ENCODE measurements at places on chromosomes 2 and 18.

GRCh38 chr2:72919414-72920317, 2.3 kb downstream of the EMX1 start:
- no peak for DNase-seq

GRCh38 chr2:197251163-197251562, 59.4 kb downstream of the ANKRD44 start:
- no peak for DNase-seq

GRCh38 chr18:62904396-62905285, 189.3 kb downstream of the PHLPP1 start:
- no peak for DNase-seq

DNA sequence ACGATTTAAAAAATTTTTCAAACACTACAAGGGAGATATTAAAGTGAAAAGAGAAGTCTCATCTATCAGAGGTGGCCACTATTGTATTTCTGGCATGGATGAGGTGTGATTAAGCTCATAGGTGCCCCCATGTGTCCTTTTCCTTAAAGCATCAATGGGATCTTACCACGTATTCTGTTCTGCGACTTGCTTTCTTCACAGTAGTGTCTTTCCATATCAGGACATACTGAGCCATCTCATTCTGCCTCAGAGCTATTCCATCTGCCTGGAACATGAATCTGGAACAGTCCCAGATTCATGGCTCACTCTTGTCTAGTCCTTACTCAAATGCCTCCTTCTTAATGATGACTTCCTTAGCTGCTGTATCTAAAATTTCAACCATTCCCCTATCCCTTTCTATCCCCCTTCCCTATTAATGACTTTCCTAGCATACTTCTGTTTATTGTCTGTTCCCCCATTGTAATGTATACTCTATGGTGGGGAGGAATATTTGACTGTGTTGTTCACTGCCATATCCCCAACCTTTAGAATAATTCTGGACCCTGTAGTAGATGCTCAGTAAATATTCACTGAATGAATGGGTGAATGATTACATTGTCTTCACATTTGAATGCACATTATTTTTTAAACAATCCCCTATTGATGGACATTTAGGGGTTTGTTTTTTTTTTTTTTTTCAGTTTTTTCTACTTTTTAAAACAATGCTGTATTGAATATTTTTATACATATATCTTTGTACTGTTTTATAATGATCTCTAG, 11.1 kb downstream of the STAMBP start:
- DNase-seq, result no peak

DNA sequence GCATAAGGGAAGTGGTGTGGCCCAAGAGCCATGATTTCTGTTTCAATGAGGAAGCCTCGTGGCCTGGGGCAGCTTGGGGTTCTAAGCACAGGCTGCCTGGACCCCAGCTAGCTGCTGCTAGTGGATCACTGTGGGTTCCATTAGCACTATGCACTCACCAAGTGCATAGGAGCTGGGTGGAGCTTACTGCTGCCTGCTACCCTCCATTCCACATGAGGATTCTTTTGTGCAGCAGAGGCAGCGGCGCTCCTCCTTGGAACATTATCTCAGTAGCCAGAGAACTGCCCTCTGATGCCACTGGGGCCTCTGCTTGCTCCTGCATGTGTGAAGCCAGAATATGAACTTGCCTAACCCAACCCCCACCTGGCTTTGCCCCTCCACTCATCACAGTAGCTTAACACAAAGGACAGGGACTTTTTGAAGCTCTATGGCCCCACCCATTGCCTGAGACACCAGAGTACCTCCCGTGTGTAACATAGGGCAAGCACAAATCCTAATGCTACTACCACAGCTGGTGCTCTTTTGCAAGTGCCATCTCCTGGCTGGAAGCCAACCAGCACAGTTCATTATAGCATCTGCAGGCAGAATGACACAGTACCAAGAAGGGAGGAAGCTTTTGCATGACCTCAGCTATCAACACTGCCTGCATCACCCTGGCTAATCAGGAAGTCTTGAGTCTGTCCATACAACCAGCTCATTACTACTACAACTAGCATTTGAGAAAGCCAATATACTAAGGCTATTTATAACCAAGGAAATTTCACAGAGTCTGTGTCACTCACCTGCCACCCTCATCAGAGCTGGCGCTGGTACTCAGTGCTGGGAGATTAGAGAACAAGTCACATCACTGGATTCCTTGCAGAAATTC, 297.0 kb upstream of the GULP1 start:
- no peak for DNase-seq

DNA sequence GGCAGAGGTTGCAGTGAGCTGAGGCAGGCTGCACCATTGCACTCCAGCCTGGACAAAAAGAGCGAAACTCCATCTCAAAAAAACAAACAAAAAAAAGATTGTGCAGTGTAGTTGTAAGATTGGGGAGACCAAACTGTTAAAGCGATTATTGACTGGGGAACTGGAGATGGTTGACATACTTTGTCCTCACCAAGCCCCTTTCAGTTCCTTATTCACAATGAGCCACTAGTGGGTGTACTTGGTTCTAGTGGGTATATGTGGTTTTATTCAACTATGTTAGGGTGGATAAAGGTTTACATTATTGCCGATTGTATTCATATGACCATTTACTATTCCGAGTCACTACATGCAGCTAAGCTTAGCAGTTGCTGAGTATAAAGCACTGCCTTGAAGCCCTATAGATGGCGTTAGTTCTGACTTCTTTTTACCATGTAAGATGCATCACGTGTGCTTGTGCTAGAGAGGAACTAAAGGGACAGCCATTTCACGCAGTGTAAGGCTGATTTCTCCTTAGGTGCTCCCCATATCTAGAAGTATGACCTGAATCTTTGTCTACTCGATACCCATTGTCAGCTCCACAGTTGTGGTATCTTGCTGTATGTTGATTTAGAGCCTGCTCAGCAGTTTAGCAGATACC, 12.1 kb downstream of the EIF4E2 start:
- DNase-seq, result no peak

DNA sequence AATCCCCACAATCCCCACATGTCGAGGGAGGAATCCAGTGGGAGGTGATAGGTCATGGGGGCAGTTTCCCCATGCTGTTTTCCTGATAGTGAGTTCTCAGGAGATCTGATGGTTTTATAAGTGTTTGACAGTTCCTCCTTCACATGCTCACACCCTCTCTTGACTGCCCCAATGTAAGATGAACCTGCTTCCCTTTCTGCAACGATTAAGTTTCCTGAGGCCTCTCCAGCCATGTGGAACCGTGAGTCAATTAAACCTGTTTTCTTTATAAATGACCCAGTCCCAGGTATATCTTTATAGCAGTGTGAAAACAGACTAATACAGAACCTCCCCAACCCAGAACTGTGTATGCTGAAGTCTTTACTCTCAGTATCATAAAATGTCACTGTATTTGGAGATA, 289.5 kb upstream of the MMADHC start:
- DNase-seq, result no peak

- no peak for DNase-seq
Observed at GRCh38 chr2:53356291-53356905, 411.2 kb upstream of the CHAC2 start.

- no peak for DNase-seq
Observed at GRCh38 chr2:30656079-30656478, 151.2 kb downstream of the CAPN13 start.

DNA sequence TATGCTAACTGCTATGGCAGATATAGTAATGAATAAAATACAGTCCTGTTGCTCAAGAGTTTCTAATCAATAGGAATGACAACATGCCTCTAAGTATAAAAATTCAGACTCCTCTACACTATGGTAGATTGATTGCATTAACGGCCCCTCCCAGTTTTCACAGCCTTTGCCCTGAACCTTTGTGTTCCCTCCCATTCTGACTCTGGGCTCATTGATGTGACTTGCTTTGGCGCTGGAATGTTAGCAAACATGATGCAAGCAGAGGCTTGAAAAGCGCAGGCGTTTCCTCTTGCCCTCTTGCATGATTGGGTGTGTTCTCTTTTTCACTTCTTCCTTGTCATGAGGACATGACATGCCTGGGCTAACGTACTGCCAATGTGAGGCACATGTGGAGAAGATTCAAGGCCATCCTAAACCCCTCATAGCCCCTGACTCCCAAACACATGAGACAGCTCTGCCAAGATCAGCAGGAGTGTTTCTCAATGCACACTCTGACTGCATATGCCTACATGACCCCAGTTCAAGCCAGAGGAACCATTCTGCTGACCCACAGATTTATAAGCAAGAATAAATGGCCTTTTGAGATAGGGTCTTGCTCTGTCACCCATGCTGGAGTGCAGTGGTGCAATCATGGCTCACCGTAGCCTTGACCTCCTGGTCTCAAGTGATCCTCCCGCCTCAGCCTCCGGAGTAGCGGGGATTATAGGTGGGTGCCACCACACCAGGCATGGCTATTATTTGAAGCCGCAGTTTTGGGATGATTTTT, 49.7 kb upstream of the CD28 start:
- no peak for DNase-seq

DNA sequence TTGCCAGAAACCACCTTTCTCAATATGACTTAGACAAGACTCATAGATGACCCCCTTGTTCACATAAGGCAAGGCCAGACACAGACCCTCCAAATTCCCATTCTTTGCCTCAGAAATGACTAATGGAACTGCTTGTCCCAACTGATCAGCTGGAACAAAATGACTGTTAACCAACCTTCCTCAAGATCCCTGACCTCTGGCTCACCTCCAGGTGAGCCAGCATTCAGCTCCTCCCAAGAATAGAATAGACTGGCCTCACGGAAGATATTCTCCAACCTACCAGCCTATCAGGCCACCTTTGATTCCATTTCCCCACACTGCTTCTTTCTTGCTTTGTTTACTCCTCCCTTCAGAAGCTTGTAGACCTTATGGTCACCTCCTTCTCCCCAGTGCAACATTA, 195.7 kb upstream of the VWC2L start:
- no peak for DNase-seq

GRCh38 chr2:132873738-132874137, 203.7 kb upstream of the LYPD1 start:
- no peak for DNase-seq

GRCh38 chr2:179574061-179574519, 287.3 kb downstream of the ZNF385B start:
- no peak for DNase-seq

GRCh38 chr2:222439692-222440091, 15.3 kb downstream of the SGPP2 start:
- DNase-seq, result no peak

- DNase-seq, result no peak
Observed at GRCh38 chr18:37321582-37322491, 243.8 kb downstream of the CELF4 start.

GRCh38 chr18:44624052-44624451, 56.6 kb upstream of the SETBP1 start:
- DNase-seq, result no peak

- DNase-seq, result no peak
Observed at GRCh38 chr2:173963323-173963816, 1.8 kb downstream of the SP3 start.

- DNase-seq, result no peak
Observed at GRCh38 chr2:24994146-24994724, 22.5 kb upstream of the DNAJC27 start.

DNA sequence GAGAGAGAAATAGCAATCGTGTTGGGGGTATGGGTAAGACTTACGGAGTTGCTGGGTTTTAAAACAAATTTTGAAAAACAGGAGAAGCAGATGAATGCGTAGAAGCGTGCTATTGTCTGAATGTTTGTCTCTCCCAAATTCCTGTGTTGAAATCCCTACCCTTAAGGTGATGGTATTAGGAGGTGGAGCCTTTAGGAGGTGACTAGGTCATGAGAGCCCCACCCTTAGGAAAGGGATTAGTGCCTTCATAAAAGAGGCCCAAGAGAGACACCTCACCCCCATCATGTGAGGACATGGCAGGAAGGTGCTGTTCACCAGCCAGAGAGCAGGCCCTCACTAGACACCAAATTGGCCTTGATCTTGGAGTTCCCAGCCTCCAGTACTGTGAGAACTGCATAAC, 40.7 kb upstream of the FZD7 start:
- no peak for DNase-seq

- DNase-seq, result no peak
Observed at GRCh38 chr2:168852481-168852880, 37.7 kb downstream of the SPC25 start.

- DNase-seq, result no peak
Observed at GRCh38 chr18:63433334-63433866, 11.1 kb upstream of the VPS4B start.

GRCh38 chr2:151946899-151947812, 118.9 kb upstream of the ARL5A start:
- no peak for DNase-seq

DNA sequence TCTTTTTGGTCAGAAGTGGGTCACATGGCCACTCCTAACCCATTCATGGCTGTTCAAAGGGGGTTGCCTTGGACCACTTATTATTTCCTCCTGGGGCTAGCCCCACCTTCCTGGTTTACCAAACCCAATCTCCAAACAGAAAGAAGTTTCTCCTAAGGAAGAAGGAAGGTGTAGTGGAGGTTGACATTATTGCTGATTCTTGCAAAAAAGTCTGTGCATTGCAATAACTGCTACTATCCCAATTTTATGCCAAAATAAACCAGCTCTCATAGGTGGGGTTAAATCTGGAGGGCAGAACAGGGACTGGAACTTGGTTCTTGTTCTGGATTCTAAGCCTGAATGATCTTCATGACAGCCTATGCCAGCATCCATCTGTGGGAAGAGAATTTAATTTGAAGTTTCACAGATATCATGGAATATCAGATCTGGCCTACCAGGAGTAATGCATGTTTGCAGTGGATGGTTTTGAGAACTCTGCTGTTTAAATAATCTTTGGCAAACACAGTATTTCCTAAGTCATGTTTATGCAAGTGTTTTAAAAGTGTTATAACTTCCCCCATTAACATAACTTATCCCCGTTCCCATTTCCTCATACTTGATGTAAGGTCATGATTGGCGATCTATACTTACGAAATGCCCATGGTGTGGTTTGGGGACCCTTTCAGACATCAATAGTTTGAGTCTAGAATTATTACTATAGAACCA, 11.9 kb downstream of the ANXA4 start:
- no peak for DNase-seq

GRCh38 chr2:188345020-188345419, 53.3 kb downstream of the GULP1 start:
- no peak for DNase-seq

GRCh38 chr18:61448316-61448715, 115.1 kb downstream of the CDH20 start:
- no peak for DNase-seq

- DNase-seq, result no peak
Observed at GRCh38 chr2:121185111-121185510, 99.9 kb downstream of the TFCP2L1 start.

GRCh38 chr2:168097431-168097830, 150.0 kb downstream of the STK39 start:
- no peak for DNase-seq

- DNase-seq, result no peak
Observed at GRCh38 chr18:48028696-48029095, 98.2 kb upstream of the SMAD2 start.

Measured in Panc1 (cell line).